ENCODE measurements at places on chromosomes 12 and 14.
A peak's percentile ranks its signal among the peaks of the same experiment; 100 is the strongest.

- no peak for DNase-seq
Observed at GRCh38 chr12:52256584-52256935, 17.9 kb upstream of the KRT86 start.

DNA sequence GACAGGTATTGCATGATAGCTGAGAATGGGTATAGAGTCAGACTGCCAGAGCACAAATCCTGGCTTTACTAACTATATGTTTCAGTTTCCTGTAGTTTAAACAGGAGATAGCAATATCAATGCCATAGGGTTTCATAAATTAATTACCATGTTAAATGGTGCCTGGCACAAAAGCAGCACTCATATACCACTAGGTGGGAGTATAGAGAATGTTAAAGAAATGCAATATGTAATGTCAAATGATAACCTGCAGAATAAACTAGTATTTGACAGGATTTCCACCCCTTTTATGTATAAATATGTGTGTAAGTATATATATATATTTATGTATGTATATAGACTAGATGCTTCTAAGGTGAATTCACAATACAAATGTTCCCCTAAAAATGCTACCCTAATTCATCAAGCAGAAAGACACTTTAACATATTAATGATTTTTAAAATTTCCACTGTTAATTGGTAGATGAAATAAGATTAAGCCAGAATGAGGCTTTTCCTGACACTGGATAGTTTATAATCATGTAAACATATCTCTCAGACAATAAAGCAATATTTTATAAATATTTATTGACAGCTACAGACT is 8.6 kb downstream of the WDR89 start:
- DNase-seq: no peak

DNA sequence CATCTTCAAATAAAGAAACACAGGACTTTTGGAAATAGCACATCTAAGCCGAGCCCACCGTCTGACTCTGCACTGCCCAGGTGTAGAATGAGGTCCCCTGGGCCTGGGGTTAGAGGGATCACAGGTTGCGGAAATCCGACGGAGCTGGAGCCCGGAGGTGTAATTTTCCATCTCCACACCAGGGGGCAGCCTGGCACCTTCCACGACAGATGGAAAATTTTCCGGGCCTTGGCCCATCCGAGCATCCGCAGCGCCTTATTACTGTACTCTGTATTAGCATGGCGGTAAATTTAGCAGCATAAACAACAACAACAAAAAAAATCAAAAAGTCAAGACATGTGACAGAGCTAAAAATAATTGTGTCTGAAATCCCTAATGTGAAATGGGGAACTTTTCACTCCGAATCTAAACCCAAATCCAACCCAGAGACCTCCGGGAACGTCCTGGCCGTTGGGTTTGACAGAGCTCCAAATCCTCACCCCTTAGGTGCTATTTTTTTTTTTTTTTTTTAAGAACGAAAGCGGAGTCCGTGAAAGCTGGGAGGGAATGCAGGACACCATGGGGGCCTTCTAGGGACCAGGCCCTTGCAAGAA is 93.9 kb downstream of the KSR2 start:
- DNase-seq: peak; percentile 43

DNA sequence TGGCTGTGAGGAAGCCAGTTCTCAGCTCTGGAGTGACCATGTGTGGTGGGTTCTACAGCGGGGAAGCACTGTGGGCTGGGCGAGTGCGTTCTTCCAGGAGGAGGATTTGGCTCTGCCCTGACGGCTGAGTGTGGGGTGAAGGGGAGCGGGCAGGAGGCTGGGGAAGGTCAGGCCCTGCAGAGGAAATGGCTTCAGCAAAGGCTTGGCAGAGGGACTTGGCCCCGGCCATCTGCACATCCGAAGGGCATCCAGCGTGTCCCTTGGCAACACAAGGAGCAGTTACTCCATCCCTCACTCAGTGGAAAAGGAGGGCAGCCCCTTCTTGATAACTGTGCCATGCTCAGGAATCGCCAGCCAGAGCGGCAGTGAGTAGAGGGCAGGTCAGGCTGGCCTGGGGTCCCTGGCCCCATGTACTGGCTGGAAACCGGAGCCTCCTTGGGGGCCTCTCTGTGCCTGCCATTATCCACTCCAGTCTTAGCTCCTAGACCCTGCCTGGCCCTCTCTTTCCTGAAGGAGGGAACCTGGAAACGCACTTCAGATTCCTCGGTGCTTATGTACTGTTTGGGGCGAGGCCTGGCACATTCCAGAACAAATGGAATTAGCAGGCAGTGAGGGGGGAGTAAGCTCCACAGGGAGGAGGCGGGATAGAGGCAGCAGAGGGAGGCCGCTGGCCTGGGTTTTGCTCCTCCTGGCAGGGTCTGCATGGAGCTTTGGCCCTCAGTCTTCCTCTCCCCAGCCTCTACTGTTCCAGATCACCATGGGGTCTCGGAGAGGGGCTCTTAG is 133.6 kb upstream of the NCOR2 start:
- DNase-seq: no peak

DNA sequence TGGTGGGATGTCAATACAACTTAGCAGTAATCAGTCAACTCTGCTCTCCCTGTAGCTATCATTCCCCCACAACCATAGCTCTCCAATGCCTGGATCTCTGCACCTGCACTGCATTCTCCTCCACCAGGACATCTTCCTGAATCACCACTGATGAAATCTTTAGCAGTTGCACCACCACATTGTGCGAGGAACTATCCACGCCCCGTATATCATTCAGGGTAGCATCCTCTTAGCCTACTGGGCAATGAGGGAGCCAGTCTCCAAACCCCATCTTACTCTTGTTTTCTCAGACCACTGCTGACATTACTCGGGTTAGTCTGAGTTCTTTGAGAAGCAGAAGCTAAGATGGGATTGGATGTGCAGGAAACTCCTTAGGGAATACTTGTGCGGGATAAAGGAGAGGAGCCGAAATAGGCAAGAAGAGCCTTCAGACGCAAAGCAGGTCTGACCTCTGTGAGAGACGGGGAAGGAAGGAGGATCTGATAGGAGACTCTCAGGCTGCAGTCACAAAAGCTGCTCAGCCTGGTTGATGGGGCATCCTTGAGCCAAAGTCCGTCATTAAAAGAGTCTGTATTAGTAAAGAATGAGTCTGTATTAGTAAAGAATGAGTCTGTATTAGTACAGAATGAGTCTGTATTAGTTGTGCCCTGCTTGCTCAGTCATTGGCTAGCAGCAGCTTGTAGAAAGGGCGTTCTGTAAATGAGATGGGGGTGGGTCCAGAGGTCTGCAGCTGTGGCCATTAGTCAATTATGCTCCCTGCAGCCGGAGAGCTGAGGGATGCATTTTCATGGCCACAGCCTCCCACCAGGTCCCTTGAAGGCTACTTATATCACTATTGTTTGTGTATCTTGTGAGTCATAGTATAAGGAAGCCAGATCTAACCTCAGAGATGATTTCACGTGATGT is 49.6 kb upstream of the RASSF3 start:
- DNase-seq: no peak

Measured in NCI-H1930 (cell line).